SK-N-SH (cell line): ENCODE measurements at places on chromosomes 6 and 20. TPM values are rescaled to one million over a fixed set of nuclear protein-coding genes. Genes with fewer than 3 reads are reported as not detected.

HLA-DPA1 gene
- 1.6 and 1.9 TPM in 2 replicates for polyA plus RNA-seq

OR2J3 gene
- polyA plus RNA-seq: not detected in 2 replicates

SNX21 gene
- 20.6 and 22.1 TPM in 2 replicates for polyA plus RNA-seq

OLIG3 gene
- not detected in 2 replicates for polyA plus RNA-seq

DHX16 gene
- 59.8 and 63.3 TPM in 2 replicates for polyA plus RNA-seq

TMEM170B gene
- 0.44 and 0.65 TPM in 2 replicates for polyA plus RNA-seq

SPINT3 gene
- not detected in 2 replicates for polyA plus RNA-seq

ZNF165 gene
- 0.21 and 0.25 TPM in 2 replicates for polyA plus RNA-seq

NHSL1 gene
- polyA plus RNA-seq: under 0.01 TPM in 1 of 2 replicates, not detected in the other

TMC2 gene
- polyA plus RNA-seq: not detected in 2 replicates

GNAS-AS1 gene
- polyA plus RNA-seq: 1.2 and 1.5 TPM in 2 replicates

RAE1 gene
- 57.5 and 82.4 TPM in 2 replicates for polyA plus RNA-seq

RAB44 gene
- 0.10 and 0.12 TPM in 2 replicates for polyA plus RNA-seq

ABHD12 gene
- 32.2 and 33.5 TPM in 2 replicates for polyA plus RNA-seq

BPIFA1 gene
- polyA plus RNA-seq: not detected in 2 replicates

UNC5CL gene
- 0.10 TPM in 2 replicates for polyA plus RNA-seq
